CD4-positive, alpha-beta T cell treated with Interleukin-6 for 4 hours (primary cell): ENCODE measurements at places on chromosomes 4 and X.

DNA sequence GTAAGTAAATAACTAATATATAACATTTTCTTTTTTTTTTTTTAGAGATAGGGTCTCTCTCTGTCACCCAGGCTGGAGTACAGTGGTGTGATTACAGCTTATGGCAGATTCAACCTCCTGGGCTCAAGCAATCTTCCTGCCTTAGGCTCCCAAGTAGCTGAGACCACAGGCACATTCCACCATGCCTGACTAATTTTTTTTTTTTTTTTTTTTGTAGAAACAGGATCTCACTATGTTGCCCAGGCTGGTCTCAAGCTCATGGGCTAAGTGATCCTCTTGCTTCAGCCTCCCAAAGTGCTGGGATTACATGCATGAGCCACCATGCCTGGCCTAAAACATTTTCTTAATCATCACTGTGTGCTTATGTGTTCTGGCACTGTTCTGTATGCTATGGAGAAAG is 32.8 kb downstream of the MGARP start:
- DNase-seq: no peak

- DNase-seq: no peak
These were observed 61.2 kb upstream of the TSPAN7 start for GRCh38 chrX:38500141-38500540.

- no peak for DNase-seq
These were observed 331.1 kb upstream of the FSTL5 start for GRCh38 chr4:162494935-162495334.

GRCh38 chrX:78754917-78755316 is 7.4 kb downstream of the LPAR4 start:
- DNase-seq: no peak

DNA sequence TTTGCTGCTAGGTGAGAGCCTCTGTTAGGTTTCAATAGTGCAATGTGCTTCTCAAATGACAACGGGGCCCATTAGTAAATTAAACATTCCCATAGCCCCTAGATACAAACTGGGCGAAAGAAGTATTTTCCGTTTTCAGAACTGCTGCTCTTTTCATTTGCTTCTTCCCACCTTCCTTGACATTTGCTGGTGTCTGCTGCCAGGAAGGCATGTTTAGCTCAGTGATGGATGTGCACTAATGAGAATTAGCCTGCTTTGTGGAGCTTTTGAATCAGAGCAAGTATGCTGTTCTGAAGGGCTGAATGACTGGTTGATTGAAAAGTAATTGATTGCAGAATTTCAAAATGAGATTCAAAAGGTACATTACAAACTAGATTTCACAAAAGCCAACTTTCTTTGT is 57.0 kb downstream of the SHROOM3 start:
- no peak for DNase-seq
